ENCODE measurements at places on chromosomes 5 and 9.

- no peak for DNase-seq
These were observed 3.3 kb downstream of the SNX2 start for GRCh38 chr5:122778157-122778556.

DNA sequence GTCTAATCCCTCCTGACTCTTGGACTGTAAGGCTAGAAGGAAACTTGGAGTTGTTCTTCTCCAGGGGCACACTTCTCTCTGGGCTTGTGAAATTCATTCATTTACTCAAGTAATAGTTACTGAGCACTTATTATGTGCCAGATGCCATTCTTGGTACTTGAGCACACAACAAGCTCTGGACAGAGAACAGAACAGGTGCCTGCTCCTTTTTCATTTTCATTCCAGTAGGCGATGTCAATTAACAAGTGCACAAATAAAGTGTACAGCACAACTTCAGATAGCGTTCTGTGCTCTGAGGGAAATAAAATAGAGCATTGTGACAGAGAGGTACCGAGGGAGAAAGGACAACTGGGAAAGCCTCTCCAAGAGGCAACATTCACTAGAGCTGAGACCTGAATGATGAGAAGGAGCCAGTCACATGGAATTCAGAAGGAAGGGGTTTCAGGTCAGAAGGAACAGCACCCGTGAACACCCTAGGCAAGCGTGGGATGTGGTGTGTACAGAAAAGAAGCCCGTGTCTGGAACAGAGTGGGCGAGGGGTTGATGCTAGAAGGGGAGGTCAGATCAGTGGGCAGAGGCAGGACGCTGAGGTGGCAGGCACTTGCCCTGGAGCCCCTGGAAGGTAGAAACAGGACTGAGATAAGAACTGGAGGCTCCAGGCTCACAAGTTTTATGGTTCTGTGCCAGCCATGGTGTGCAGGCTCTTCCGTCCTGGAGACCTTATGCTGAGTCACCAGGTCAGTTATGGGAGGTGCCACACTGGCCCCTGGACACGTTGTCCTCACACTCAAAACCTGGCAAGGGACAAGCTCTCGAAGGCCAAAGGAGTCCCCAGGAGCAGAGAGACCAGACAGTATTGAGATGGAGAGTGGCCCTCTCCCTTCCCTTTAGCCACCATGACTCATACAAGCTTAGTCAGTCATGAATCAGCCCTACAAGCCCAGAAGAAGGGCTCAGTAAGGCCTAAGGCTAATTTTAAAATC is 7.2 kb upstream of the ABLIM3 start:
- DNase-seq, result no peak

GRCh38 chr5:103293719-103294118 is 35.2 kb downstream of the MACIR start:
- DNase-seq, result no peak

DNA sequence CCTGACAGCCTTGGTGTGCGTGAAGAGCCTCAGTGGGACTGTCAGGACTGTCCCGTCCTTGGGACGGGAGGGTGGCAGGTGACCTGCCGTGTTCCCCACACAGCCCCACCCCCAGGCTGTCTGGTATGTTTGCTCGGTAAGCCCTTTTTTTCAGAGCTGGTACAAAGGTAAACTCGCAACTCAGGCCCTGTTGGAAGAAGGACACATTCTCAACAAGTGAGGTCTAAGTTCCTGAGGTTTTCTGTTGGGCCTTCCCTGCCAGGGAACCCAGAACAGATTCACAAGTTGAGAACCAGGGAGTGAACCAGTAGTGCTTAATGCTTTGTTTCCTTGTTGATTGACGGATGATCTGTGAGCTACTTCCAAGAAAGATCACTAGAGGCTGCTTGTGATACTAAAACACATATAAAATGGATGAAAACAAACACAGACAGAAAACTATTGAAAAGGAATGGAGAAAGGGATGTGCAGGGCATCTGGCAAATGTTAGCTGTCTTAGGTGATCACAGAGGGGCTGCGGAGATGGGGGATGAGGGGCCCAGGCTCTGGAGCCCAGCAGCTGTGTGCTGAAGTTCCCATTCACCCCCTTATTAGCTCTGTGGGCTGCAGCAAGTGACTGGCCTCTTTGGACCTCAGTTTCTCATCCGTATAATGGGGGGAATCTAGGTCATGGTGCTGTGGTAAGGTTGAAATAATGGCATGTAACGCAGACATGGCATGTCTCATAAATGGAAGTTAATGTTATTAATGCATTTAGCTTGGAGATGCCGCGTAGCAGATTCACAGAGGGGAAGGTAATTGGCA is 2.7 kb downstream of the NDST1 start:
- no peak for DNase-seq

DNA sequence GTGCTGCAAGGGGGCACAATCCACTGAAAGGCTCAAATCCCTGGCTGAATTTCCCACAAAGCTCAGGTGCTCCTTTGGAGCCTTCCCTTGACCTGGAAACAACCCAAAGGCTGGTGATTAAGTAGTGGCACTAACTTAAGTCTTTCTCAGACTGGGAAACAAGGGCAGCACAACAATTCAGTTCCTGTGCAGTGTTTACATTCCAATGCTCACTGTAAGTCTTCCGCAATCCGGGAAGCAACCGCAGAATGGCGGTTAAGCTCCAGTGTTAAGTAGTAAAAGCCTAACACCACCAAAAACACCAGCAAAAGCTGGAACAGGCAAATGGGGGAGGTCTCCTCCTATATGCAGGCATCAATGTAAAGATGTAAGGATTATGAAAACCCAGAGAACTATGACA is 117.2 kb downstream of the TRPM3 start:
- DNase-seq, result no peak

- no peak for DNase-seq
These were observed 159.8 kb downstream of the COL23A1 start for GRCh38 chr5:178430186-178431062.

- DNase-seq, result no peak
These were observed 88.0 kb downstream of the NRG2 start for GRCh38 chr5:139955053-139955605.

GRCh38 chr5:172644711-172645110 is 3.6 kb downstream of the NEURL1B start:
- DNase-seq, result no peak

- no peak for DNase-seq
These were observed 47.0 kb downstream of the RXRA start for GRCh38 chr9:134373269-134373668.

DNA sequence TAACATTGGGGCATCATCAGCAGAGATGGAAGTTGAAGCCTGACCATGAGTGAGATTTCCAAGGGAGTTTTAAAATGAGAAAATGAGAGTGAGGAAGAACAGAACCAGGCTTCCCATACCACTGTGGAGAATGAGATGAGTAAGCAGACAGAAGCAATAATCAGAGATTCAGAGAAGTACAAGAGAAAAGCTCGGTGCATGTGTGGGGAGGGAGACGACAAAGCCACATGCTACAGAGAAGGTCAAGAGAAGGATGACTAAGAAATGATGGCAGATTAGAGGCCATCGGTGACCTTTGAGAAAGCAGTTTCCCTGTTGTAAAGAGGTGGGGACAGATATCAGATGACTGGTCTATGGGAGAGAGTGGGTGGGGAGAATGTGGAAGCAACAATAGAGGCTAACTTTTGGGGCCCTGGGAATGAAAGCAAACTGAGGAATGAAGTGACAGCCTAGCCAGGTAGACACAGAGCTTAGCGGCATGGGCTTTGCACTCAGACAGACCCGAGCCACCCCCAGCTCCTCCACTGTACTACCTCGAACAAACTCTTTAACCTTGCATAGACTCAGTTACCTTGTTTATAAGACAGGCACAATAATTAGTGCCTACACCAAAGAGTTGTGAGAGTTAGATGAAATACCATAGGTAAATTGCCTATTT is 207.7 kb downstream of the PIK3R1 start:
- DNase-seq, result no peak

DNA sequence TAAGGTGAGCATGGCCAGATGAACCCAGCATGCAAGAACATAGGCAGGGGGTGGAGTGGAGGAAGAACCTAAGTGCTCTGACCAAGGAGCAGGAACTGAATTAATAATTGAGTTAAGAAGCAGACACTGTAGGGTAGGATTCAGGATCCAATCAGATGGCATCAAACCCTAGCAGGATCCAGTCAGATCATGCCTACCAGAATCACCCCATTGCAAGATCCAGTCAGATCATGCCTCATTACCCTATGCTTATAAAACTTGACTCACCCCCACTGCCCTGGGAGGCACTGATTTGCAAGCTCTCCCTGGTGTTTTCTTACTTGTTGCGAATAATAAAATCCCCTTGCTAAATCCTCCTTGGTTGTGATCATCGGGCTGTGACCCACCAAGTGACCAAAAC is 19.7 kb downstream of the TUSC1 start:
- no peak for DNase-seq

DNA sequence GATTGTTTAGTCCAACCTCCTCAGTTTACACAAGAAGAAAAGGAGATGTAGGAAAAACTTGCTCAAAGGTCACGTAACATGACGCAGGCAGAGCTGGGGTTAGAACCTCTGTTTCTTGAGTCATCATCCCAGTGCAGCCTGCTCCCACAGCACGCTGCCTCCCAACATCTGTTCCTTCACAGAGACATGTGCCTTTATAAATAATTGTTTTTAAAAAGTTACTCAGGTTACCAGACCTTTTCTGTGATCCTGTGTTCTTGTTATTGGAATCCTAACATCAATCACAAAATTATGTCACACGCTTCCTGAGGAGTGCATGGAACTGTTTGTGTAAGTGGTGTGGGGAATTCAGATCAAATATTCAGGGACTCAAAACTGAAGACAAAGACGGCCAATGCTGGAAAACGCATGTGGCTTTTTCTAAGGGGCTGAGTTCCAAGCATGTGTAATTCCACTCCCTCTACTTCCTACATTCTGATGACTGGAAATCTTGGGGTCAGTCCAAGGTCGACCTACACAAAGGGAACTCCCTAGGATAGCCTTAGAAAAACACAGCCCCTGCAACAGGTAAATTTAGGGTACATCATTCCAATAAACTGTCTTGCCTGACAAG is 184.3 kb downstream of the TSSK1B start:
- DNase-seq, result no peak

- DNase-seq, result no peak
These were observed 323.4 kb downstream of the KDM4C start for GRCh38 chr9:7081065-7081600.

GRCh38 chr9:95085861-95086563 is 231.5 kb downstream of the FANCC start:
- no peak for DNase-seq

- no peak for DNase-seq
These were observed 15.4 kb downstream of the CCNJL start for GRCh38 chr5:160297004-160297403.

GRCh38 chr5:11640158-11640873 is 263.9 kb downstream of the CTNND2 start:
- DNase-seq, result no peak

- no peak for DNase-seq
These were observed 7.7 kb downstream of the SIT1 start for GRCh38 chr9:35643046-35643445.

GRCh38 chr9:84218322-84218721 is 122.2 kb downstream of the SLC28A3 start:
- no peak for DNase-seq

DNA sequence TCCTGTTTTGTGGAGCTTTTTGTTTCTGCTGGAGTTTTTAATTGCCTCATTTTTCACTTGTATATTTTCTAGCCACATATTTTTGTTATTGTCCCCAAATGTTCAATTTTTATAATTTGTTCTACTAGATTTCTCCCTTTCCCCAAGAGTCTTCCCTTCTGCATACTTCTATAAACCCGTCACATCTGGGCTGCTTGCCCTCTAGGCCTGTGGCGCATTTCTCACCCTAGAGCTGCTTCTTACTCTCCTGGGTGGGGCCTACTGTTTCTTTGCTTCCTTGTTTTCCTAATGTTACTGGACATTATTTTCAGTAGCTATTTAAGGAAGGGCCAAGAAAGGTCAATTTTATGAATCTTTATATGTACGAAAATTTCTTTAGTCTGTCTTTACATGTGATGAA is 51.5 kb downstream of the NXNL2 start:
- DNase-seq, result no peak

GRCh38 chr9:19380826-19381075 is 715 bp upstream of the RPS6 start:
- no peak for DNase-seq

GRCh38 chr9:78549711-78550110 is 252.8 kb downstream of the PSAT1 start:
- no peak for DNase-seq

GRCh38 chr5:10138395-10139057 is 111.2 kb downstream of the ATPSCKMT start:
- no peak for DNase-seq

- no peak for DNase-seq
These were observed 300.5 kb downstream of the SLCO4C1 start for GRCh38 chr5:101995585-101995984.

DNA sequence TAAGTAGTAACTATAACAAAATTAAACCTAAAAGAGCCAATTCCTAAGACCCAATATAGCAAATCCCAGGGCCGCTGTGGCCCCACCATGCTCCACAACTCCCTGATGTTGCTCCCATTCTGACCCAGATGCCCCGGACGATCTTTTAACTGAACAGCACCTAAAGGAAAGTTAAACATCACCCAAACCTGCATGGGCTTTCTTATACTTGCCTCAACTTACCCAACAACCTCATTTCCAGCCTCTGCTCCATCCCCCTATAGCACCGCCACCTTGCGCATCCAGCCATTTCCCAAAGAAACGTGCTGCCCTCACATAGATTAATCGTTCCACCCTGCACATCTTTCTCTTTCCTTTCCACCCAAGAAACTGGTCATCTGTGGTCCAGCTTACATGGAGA is 54.6 kb downstream of the ZNF354C start:
- no peak for DNase-seq

- peak; percentile 93 for DNase-seq
These were observed 19.0 kb downstream of the NACC2 start for GRCh38 chr9:136075881-136076678.

GRCh38 chr5:147177125-147177840 is 57.5 kb upstream of the STK32A start:
- DNase-seq, result no peak
